ENCODE measurements at places on chromosomes 3 and 15. TPM values are rescaled to one million over a fixed set of nuclear protein-coding genes. Genes with fewer than 3 reads are reported as not detected.

Gene PP2D1
- not detected for total RNA-seq

DNA sequence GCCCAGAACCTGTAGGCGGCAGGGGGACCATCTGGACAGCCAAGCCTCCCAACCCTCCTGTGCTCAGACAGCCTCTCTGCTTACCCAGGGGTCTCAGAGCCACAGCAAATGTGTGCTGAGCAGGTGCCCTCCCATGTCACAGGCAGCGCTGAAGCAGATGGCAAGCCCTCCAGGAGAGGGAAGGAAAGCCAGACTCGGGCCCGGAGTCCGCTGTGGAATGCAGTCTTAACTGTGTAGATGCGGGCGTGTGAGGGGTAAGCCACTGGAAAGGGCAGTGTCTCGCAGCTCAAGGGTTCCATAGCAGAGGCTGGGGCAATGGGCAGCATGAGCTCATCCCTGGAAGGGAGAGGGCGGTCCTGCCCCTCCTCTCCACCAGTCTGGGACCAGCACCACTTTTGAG lies 45.6 kb downstream of the UMPS start:
- no peaks in the 10 kb centered on the region for H3K27me3 ChIP-seq
- no peak overlapping the region for H3K4me3 ChIP-seq
- no peak overlapping the region for H3K27ac ChIP-seq
- H3K4me1 ChIP-seq, result peaks cover 59% of the 10 kb centered on the region
- no peak for DNase-seq

GRCh38 chr15:82898961-82899360 lies 53.6 kb downstream of the HOMER2 start:
- H3K27ac ChIP-seq, result no peak overlapping the region
- no peak for DNase-seq
- no peaks in the 10 kb centered on the region for H3K27me3 ChIP-seq
- no peaks in the 10 kb centered on the region for H3K36me3 ChIP-seq
- peaks cover 11% of the 10 kb centered on the region for H3K4me1 ChIP-seq

Gene CHST14
- total RNA-seq, result 36.7 TPM

DNA sequence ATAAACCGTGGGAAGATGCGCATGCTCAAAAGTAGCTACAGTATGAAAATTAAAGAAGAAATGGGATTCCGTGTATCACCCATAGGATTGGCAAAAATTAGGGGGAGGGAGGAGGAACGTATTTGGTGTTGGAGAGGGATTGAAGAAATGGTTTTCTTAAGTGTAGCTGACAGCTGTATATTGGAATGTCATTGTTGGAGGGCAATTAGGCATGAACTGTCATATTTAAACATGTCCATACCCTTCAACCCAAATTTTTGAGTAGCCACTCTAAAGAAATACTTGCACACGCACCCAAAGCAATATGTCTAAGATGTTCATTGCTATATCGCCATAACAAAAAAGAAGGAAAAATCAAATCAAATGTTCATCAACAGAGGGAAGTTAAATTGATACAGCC lies 144.7 kb downstream of the TLE3 start:
- H3K4me3 ChIP-seq, result no peak overlapping the region
- no peaks in the 10 kb centered on the region for H3K4me1 ChIP-seq
- H3K36me3 ChIP-seq, result no peaks in the 10 kb centered on the region
- DNase-seq, result no peak
- H3K27ac ChIP-seq, result no peak overlapping the region
- no peaks in the 10 kb centered on the region for H3K27me3 ChIP-seq
